LNCaP clone FGC (cell line): ENCODE measurements at places on chromosomes 1 and 21.

GRCh38 chr1:167479331-167479979 is 38.9 kb downstream of the CD247 start:
- DNase-seq: no peak

DNA sequence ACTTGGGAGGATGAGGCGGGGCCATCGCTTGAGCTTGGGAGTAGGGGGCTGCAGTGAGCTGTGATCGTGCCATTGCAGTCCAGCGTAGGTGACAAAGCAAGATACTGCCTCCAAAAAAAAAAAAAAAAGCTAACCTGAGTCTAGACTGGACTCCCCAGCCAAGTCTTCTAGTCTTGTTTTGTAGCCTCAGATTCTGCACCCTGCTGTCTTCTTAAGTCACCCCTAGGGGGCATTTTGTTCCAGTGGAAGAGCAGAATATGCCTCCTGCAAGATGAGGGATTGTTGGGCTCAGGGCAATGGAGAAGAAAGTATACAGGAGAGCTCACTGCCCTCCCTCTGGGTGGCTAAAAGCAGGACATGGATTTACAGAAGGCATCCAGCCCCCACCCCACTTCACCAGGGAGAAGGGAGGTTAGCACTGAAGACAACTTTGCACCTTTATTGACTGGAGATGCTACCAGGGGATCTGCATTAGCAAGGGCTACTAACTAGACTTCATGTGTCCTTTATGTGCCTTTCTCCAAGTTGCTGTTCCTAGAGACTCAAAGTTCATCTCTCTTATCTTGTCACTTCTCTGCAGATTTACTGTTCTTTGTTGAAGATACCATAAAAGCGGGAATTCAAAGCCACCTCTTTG is 15.3 kb upstream of the RNF187 start:
- DNase-seq: no peak

DNA sequence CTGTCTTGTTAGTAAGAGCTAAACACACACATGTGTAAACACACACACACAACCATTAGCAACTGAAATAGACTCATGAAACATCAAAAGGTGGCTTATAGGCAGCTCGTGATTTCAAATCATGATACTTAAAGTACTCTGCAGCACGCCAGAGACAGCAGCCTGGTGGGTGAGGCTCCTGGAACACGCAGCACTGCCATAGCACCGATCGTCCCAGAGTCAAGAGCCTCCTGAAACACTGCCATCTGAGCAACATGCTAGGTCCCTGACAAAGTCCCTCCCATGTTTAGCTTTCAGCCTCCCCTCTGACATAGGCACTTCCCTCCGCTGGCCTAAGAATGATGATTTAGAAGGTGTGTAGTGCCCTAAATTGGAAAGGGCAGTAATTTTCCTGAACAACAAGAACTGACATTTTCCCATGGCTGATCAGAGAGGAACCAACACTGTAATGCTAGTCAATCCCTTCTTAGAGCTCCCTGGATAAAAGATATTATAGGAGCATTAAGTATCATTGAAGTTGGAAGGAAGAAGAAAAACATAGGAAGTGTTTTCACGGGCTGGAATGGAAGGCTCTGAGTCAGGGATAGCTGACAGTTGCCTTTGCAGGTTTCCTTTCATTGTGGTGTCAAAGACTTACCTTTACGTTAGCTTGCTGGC is 14.1 kb upstream of the DPT start:
- DNase-seq: no peak

DNA sequence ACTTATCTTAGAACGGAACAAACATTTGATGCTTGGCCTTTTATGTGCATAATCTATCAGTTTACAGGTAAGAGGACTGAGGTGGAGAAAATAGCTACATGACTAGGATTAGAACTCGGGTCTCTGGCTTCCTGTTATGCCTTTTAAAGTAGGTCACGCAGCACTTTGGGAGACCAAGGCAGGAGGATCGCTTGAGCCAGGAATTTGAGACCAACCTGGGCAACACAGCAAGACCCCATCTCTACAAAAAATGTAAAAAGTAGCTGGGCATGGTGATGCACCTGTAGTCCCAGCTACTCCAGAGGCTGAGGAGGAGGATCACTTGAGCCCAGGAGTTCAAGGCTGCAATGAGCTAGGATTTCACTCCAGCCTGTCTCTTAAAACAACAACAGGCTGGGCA is 81.9 kb upstream of the AKT3 start:
- DNase-seq: no peak

DNA sequence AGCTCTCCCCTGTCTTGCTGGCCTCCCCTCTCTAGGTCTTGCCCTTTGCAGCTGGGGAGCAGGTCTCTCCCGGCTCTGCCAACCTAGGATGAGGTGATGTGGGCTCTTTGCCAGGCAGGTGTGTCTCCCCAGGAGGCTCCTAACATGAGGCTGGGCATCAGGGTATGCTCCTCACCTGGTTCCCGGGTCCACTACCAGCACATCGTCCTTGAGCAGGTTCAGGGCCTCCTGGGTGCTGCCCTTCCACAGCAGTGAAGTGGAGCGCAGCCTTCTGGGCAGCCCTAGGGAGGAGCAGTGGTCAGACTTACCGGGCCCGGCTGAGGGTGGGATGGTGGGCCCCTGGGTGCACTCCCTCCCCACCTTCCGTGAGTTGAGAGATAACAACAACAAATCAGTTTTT is 17.5 kb downstream of the LACTBL1 start:
- DNase-seq: no peak

- no peak for DNase-seq
Measured at GRCh38 chr1:6180707-6181311, 688 bp upstream of the CHD5 start.

GRCh38 chr1:65421351-65422025 is 1.0 kb downstream of the LEPR start:
- no peak for DNase-seq

DNA sequence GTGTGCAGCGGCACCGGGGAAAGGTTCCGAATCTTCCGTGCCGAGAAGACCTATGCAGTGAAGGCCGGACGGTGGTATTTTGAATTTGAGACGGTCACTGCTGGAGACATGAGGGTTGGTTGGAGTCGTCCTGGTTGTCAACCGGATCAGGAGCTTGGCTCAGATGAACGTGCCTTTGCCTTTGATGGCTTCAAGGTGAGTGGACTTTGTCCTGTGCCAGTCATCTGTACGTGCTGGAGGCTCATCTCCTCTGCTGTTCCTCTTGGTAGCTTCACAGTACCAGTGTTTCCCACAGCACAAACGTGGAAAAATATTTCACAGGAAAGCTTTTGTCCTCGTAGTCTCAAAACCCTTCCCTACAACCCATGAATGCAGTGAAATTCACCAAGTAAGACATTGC is 324.1 kb downstream of the ZP4 start:
- no peak for DNase-seq

- no peak for DNase-seq
Measured at GRCh38 chr1:152043870-152044269, 7.1 kb upstream of the S100A11 start.

DNA sequence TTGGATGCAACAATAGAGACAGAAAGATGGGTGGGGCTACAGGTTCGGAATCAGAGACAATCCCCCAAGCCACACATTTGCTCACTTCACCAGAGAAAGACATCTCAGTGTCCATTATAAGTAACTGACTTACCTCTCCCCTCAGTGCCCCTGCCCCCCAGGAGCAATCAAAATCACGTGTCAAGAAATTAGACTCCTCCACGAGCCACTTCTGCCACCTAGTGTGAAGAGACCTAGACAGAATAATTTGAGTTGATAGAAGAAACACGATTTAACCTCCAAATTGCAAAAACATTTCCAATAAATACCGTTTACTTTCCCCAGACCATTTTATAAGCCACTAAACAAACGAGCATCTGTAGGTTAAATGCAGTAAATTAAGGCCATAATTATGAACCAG is 123.2 kb downstream of the SLC30A10 start:
- no peak for DNase-seq

DNA sequence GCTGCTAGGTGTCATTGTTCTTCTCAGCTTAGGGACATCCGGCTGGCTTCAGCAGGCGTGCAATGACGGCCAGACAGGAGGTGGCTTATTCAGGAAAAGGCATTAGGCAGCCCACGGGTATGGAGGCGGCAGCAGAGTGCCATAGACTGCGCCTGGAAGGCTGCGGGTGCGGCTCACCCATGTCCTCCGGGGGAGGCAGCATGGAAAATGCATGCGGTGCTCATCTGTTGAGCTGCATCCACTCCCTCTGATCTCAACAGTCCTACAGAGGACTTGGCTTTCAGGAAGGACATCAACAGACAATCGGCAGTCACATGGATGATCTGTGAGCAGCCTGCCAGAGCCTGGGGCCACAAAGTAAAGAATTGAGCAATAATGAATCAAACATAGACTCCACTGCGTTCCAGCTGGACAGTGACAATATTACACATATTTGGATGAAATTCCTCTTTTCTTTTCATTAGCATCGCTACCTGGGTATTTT is 42.9 kb downstream of the UMODL1 start:
- DNase-seq: peak; percentile 27

DNA sequence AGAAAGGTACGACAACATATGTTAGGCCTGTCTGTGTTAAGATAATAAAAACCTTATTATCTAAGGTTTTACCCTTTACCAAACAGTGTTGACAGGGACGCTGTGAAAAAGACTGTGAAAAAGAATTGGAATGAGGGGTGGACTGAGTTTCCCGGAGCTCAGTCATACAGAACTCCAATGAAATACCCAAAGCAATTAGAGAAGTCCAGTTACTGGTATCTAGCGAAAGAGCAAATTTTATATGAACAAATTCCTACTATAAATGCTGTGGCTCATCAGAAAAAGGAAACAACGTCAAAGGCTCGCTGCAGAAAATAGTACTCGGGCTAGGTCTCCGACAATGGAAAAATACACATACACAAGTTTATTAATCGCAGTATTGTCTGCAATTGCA is 708 bp upstream of the RBBP5 start:
- DNase-seq: no peak

GRCh38 chr1:226973898-226974543 is 33.9 kb downstream of the COQ8A start:
- DNase-seq: no peak

GRCh38 chr1:15154480-15155036 is 1.0 kb downstream of the TMEM51 start:
- no peak for DNase-seq
